Naive thymus-derived CD8-positive, alpha-beta T cell (primary cell): ENCODE measurements at places on chromosomes 1 and 21.

DNA sequence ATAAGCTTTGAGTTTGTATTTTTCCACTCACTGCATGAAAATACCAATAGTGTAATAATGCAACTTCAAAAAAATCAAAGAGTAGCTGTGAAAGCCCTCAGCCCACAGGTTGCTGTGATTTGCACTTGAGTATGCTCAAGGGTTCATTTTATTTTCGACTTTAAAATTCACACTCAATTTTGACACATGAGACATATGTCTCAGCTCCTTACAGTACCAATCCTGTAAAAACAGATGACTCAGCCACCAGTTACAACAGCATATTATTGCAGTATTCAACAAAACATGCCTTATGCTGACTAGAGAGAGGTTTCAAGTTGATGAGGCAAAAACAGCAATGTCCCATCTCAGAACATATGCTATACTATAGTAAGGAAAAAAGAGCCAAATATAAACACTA is 66.1 kb downstream of the CYYR1 start:
- DNase-seq: no peak
- no peaks in the 10 kb centered on the region for H3K4me1 ChIP-seq

- H3K4me3 ChIP-seq: no peak overlapping the region
- DNase-seq: no peak
- H3K4me1 ChIP-seq: no peaks in the 10 kb centered on the region
- peaks cover 11% of the 10 kb centered on the region for H3K27me3 ChIP-seq
- no peak overlapping the region for H3K27ac ChIP-seq
Observed at GRCh38 chr21:42645211-42646075, 8.0 kb upstream of the PDE9A start.

DNA sequence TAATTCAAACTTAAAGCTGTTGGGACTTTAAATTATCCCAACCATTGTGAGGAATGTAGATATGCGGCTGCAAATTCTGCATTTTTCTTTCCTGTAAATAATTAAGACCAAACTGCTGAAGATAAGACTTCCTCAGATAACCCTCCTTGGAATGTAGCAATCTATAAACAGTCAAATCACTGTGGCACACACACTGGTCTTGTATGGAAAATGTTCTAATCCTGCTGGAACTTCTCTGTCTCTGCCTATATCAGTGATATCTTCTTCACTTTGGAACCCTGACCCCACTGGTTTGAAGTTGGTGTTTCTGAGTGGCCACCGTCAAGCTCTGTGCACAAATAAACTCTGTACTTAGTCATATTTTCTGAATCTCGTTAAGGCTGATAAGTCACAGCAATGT is 32.9 kb downstream of the HSF2BP start:
- H3K4me3 ChIP-seq: no peak overlapping the region
- no peaks in the 10 kb centered on the region for H3K27me3 ChIP-seq
- H3K27ac ChIP-seq: no peak overlapping the region
- no peaks in the 10 kb centered on the region for H3K36me3 ChIP-seq

- H3K36me3 ChIP-seq: no peaks in the 10 kb centered on the region
- no peaks in the 10 kb centered on the region for H3K27me3 ChIP-seq
- no peak overlapping the region for H3K4me3 ChIP-seq
- no peak overlapping the region for H3K27ac ChIP-seq
- no peak for DNase-seq
Observed at GRCh38 chr1:178986204-178986603, 39.5 kb upstream of the FAM20B start.

DNA sequence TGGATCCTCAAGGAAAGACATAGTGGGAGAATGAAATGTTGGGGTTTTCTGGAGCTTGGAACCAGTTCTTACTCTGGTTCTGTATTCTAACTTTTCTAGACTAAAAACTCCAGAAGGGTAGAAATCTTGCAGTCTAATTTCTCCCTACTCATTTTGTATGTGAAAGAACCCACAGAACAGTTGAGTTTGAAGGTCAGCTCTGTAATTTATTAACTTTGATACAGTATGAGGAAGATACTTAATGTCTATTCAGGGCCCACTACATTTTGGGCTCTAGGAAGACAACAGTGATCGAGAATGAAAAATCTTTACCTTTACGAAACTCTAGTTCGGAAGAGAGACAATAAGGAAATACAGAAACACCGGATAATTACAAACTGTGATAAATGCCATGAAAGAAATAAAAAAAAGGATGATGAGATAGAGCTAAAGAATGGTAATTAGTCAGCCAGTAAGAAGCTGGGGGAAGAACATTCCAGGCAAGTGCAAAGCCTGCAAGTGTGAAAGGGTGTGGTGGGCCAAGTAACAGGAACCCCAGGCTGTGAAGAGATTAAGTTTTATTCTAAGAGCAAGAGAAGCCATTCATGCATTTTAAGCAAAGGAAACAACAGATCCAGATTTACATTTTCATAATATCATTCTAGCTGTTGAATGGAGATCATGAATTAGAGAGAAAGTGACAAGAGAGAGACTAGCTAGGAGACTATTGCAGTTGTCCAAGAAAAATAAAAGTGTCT is 159.9 kb upstream of the HMCN1 start:
- H3K27me3 ChIP-seq: no peaks in the 10 kb centered on the region
- H3K4me1 ChIP-seq: peaks cover 37% of the 10 kb centered on the region
- H3K27ac ChIP-seq: no peak overlapping the region
- H3K4me3 ChIP-seq: no peak overlapping the region
- no peaks in the 10 kb centered on the region for H3K36me3 ChIP-seq
- DNase-seq: no peak

- H3K36me3 ChIP-seq: no peaks in the 10 kb centered on the region
- H3K4me3 ChIP-seq: no peak overlapping the region
- DNase-seq: no peak
- no peaks in the 10 kb centered on the region for H3K4me1 ChIP-seq
Observed at GRCh38 chr1:1187938-1188337, 14.3 kb downstream of the TTLL10 start.

DNA sequence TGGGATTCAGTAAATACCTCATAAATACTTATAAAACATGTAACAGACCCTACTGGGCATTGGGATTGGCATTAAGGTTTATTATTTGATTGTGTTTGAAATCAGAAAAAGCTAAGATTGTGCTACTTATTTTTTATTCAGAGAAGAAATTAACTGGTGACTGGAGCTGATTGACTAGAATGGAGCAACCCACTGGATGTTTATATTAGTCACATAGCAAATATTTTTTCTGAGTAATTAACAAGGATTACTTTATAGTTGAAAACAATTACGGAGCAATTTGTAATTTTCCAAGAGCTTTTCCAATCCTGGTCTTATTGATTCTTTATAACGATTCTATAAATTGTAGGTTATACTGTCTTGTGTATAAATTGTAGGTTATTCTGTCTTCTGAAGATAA is 208.7 kb downstream of the HLX start:
- no peaks in the 10 kb centered on the region for H3K4me1 ChIP-seq
- no peaks in the 10 kb centered on the region for H3K36me3 ChIP-seq
- DNase-seq: no peak
- H3K27ac ChIP-seq: no peak overlapping the region
- peaks cover 9% of the 10 kb centered on the region for H3K27me3 ChIP-seq

- no peaks in the 10 kb centered on the region for H3K4me1 ChIP-seq
- peaks cover 2% of the 10 kb centered on the region for H3K27me3 ChIP-seq
- no peak for DNase-seq
Observed at GRCh38 chr1:158028969-158029368, 35.5 kb downstream of the KIRREL1 start.

- peaks cover 4% of the 10 kb centered on the region for H3K27me3 ChIP-seq
- no peak for DNase-seq
- H3K36me3 ChIP-seq: no peaks in the 10 kb centered on the region
- H3K4me1 ChIP-seq: peaks cover 20% of the 10 kb centered on the region
Observed at GRCh38 chr1:64487061-64487460, 17.1 kb downstream of the CACHD1 start.

DNA sequence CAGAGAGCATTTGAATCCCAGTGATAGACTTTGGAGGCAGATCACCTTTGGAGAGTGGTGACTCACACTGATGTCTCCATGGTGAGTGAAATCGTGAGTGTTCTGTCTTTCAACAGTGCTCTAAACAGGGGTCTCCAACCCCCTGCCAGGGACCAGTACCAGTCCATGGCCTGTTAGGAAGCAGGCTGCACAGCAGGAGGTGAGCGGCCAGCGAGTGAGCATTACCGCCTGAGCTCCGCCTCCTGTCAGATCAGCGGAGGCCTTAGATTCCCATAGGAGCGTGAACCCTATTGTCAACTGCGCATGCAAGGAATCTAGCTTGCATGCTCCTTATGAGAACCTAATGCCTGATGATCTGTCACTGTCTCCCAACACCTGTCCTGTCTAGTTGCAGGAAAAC is 61.8 kb upstream of the B3GALNT2 start:
- no peak for DNase-seq
- H3K27me3 ChIP-seq: no peaks in the 10 kb centered on the region
- H3K27ac ChIP-seq: no peak overlapping the region
- no peak overlapping the region for H3K4me3 ChIP-seq
- no peaks in the 10 kb centered on the region for H3K36me3 ChIP-seq
- H3K4me1 ChIP-seq: peaks cover 10% of the 10 kb centered on the region

DNA sequence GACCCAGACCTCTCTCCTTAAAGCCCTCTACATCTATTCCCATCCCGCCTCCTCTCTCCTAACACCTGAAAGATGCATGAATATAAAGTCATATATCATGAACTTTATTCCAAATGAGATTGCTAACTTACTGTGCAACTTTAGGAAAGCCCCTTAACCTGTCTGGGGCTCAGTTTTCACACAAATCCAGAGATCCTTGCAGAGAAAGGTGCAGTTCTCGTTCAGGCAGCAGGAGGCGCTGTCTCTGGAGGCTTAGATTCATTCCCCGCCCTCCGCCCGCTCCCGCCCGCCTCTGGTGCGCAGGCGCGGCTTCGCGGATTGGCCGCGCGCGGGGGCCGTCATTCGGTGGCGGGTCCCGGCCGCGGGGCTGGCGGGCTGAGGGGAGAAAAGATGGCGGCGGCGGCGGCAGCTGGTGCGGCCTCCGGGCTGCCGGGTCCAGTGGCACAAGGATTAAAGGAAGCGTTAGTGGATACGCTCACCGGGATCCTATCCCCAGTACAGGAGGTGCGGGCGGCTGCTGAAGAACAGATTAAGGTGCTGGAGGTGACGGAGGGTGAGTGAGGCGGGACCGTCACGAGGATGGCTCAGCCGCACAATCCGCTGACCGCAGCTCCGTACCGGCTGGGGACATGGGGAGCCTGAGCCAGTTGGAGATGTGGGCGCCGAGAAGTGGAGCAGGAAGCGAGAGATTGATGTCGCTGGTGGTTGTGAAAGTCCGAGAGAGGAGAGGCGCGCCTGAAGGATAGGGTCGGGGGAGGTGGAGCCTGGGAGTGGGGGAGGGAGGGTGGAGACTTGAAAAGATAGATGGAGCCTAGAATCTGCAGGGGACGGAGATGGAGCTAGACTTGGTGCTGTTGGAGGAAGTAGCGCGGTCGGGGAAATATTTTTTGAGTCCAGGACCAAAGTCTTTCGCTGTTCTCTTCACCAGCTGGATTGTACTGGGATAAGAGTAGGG is at the start of gene IPO9:
IPO9 (plus strand) TSS at position 338 of the 955 bp plus-strand sequence; CDS start at position 391, 53 bp downstream.
- no peaks in the 10 kb centered on the region for H3K36me3 ChIP-seq
- H3K4me1 ChIP-seq: peaks cover 44% of the 10 kb centered on the region
- H3K27ac ChIP-seq: peak within 1 kb of the TSS; percentile 91
- peak; percentile 95 for DNase-seq
- H3K27me3 ChIP-seq: no peaks in the 10 kb centered on the region
- H3K4me3 ChIP-seq: peak within 1 kb of the TSS; percentile 91

DNA sequence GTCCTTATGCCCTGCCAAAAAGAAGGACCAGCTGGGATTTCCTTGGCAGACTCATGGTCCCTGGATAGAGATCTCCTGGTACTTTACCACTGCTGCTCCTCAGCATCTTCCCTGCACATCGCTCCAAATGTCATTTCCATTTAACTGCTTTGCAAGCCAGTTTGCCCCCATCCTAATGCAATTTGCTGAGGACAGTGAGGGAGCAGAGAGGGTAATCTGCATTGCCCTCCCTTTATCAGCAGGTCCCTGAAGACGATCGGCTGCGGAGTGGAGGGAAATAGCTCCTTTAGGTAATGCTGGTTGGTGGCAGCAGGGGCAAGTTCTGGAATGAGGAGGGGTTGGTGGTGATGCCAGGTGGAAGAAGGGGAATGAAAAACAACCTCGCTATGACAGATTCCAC is 2.7 kb downstream of the PLXNA2 start:
- H3K4me1 ChIP-seq: peaks cover 17% of the 10 kb centered on the region
- no peak for DNase-seq
- H3K36me3 ChIP-seq: no peaks in the 10 kb centered on the region
- H3K27me3 ChIP-seq: peaks cover 14% of the 10 kb centered on the region
- H3K4me3 ChIP-seq: peak overlapping the region; percentile 80

DNA sequence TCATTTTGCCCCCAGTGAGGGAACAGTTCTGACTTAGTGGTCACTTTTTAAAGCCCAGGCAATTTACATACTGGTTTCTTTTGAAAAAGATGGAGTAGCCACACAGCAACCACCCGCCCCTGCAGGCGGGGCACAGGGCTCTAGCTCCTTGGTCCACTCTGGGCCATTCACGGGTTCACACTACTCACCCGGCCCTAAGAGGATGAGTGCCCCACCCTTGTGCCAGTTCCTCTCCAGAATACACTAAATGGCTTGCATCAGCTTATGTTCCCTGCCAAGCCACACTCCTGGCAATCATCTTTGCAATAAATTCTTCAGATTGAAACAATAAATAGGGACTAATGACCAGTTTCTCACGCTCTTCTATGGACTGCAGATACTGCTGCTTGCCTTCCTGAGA is 15.7 kb upstream of the ATP13A2 start:
- H3K4me1 ChIP-seq: no peaks in the 10 kb centered on the region
- peaks cover 87% of the 10 kb centered on the region for H3K36me3 ChIP-seq
- no peak for DNase-seq

DNA sequence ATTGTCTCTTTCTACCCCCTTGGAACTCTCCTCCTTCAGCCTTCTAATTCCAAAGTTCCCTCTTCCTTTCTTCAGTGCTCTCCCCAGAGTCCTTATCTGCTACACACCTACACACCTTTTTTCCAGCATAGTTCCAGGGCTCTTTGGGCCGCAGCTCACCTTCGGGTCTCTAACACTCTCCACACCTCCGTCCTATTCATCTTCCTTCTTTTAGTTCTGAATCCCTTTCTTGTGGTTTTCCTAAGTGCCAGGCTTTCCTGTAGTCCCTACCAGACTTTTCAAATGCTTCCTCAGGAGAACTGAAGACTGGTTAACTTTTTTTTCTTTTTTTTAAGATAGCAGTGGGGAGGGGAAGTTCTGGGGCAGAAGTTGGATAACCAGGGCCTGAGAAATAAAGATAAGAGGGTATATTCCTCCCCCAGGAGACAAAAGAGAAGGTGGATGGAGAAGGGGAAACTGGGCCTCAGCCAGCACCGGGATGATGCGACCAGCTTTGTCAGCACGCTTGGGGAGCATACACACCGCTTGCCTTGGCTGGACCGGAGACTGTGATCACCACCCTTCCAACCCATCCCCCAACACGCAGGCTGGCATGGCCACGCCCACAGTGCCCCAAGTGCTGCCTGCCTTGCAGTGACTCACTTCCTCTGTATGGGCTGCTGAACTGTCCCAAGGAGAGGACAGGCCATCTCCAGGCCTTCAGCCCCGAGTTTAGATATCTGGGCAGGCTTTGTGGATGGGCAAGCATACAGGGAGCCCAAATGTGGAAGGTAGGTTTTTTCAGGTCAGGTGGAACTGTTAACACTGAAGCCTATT is 2.5 kb upstream of the CERS2 start:
- no peaks in the 10 kb centered on the region for H3K36me3 ChIP-seq
- no peaks in the 10 kb centered on the region for H3K27me3 ChIP-seq
- peak overlapping the region; percentile 73 for H3K27ac ChIP-seq
- DNase-seq: peak; percentile 39
- H3K4me3 ChIP-seq: peak overlapping the region; percentile 86

- H3K27ac ChIP-seq: no peak overlapping the region
- H3K36me3 ChIP-seq: no peaks in the 10 kb centered on the region
- H3K27me3 ChIP-seq: no peaks in the 10 kb centered on the region
- H3K4me1 ChIP-seq: peaks cover 19% of the 10 kb centered on the region
- no peak overlapping the region for H3K4me3 ChIP-seq
Observed at GRCh38 chr1:109535971-109536491, 3.6 kb upstream of the GPR61 start.
